ENCODE measurements at places on chromosomes 2 and 18.

- DNase-seq: no peak
These were observed 216.9 kb upstream of the LRP1B start for GRCh38 chr2:142347751-142348150.

- DNase-seq: no peak
These were observed 362.3 kb downstream of the RND3 start for GRCh38 chr2:150125188-150125587.

DNA sequence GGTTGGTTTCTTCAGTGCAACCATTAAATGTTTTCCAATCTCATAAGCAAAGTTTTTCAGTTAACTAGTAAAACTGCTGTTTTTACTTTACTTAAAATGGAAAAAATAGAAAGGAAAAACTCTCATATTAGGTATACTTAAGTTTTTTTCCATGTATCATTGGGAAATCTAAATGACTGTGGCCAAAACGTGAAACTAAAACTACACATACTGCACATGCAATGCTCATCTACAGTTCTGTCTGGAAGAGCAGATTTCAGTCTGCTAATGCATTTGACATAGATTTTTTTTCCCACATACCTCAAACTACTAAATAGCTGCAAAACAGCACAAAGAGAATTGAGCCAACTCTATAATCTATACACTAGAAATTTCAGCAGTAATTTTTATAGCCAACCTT is 62.6 kb downstream of the COL5A2 start:
- DNase-seq: no peak

- no peak for DNase-seq
These were observed 61.4 kb downstream of the MTCL1 start for GRCh38 chr18:8766559-8767293.

- no peak for DNase-seq
These were observed 213.1 kb downstream of the MYO3B start for GRCh38 chr2:170391018-170391417.

Data from hepatic stellate cell (primary cell).